ENCODE measurements at places on chromosomes 11 and 22. TPM values are rescaled to one million over a fixed set of nuclear protein-coding genes. Genes with fewer than 3 reads are reported as not detected.

- DNase-seq = no peak
Measured at GRCh38 chr11:104091281-104092096, 55.0 kb downstream of the DDI1 start.

ROBO4 gene
- total RNA-seq = not detected

RAB36 gene
- total RNA-seq = not detected

CSKMT gene
- total RNA-seq = 20.7 TPM

DNA sequence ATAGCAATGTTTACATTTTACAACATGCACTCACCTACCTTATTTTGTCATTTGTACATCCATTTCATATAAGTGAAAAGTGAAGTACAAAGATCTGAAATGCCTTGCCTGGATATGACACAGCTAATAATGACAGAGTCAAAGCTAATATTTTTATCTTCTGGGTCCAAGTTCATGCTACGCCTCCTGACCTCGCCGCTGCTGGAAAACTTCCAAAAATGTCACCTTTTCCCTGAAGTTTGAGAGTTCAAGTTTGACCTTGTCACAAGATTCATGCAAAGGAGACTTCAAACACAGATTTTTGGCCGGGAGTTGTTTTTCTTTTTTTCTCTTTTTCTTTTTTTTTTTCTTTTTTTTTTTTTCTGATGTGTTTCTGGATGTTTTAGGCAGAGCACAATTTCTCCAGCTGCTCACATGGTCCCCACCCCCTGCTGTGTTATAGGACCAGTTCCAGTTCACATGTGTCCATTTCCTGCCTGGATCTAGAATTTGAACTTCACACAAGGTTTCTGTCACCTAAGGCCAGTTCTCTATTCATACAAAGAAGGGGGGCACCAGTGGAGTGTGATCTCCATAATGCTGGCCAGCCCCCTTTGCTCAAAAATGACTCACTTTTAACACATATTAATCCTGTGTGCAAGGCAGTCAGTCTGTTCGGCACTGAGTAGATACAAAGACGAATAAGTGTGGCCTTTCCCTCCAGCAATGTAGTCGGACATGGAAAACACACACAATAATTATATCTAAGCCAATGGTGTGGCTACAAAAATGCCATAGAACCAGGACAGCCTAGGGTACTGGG, 546.8 kb downstream of the BUD13 start:
- DNase-seq = no peak

DNA sequence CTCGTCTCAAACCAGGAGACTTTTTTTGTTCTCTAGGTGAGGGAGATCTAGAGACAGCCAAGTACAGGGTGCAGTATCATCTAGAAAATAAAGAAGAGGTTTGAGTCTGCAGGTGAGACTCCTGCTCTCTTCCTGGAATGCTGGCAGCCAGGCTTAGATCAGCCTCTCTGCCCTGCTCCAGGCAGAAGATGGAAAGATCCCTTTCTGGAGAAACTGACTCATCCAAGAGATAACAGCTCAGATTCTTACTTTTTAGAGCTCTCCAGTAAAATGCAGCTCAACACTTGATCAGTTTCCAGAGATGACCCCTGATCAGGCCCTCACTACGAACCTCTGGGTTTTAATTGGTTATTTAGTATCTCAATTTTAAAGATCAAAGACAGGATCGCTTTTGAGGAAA, 44.6 kb upstream of the EHF start:
- no peak for DNase-seq

DNA sequence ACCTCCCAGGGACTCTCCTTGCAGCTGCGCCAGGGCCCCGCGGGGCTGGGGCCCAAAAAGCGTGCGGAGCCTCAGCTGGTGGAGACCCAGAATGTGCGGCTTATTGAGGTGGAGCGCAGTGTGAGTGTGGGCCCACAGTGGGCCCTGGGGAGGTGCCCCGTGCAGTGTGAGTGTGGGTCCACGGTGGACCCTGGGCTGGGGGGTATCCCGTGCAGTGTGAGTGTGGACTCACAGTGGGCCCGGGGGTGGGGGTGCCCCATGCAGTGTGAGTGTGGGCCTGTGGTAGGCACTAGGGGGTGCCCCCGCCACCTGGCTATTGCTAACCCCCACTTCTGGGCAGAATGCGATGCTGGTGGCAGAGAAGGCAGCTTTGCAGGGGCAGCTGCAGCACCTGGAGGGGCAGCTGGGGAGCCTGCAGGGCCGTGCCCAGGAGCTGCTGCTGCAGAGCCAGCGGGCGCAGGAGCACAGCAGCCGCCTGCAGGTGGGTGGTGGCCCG, 7.8 kb upstream of the RPS6KA4 start:
- DNase-seq = no peak

- no peak for DNase-seq
Measured at GRCh38 chr11:72005347-72006260, 6.9 kb downstream of the IL18BP start.

Data from activated naive CD4-positive, alpha-beta T cell treated with anti-CD3 and anti-CD28 coated beads, Interleukin-2, amount 50 U/mL, for 72 hours (primary cell).